Islet precursor cell (in vitro differentiated cells): ENCODE measurements at places on chromosomes 2 and 18.
A peak's percentile ranks its signal among the peaks of the same experiment; 100 is the strongest.

DNA sequence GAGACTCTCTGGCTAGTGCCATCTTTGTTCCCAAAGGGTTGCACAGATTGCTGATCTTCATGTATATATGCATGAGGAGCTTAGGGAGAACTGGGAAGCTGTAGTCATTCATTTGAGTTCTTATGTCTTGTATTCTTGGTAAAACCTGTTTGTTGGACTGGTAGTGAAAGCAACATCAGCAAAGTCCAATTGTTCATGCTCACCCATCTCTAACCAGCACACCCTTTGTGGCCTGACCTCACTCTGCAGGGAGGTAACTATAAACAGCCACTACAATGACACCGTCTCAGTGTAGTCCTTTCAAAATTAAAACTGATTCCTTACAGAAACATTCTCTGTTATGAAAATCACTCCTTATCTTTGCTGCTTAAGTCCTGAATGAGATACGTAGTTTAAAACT is 13.9 kb upstream of the LMAN1 start:
- no peak for DNase-seq

DNA sequence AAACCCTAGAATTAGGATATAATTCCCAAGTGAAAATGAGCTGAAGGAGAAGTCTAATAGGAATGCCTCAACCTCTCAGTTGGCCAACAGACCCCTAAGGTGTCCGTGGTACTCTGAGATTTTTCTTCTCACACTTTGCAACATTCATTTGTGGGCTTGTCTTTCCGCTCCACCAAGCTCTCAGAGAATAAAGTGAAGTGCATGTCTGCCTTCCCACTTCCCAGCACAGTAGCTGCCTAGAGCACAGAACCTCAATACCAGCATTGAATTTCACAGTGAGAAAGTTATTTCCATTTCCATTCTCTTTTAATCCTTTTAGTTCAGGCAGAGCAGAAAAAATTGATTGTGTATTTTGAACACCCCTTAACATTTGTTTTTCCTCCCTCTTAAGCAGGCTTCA is 451.8 kb downstream of the TGIF1 start:
- no peak for DNase-seq

- no peak for DNase-seq
Measured at GRCh38 chr2:161111531-161111930, 48.7 kb upstream of the TANK start.

GRCh38 chr2:120246546-120247300 is 5.9 kb upstream of the RALB start:
- no peak for DNase-seq

DNA sequence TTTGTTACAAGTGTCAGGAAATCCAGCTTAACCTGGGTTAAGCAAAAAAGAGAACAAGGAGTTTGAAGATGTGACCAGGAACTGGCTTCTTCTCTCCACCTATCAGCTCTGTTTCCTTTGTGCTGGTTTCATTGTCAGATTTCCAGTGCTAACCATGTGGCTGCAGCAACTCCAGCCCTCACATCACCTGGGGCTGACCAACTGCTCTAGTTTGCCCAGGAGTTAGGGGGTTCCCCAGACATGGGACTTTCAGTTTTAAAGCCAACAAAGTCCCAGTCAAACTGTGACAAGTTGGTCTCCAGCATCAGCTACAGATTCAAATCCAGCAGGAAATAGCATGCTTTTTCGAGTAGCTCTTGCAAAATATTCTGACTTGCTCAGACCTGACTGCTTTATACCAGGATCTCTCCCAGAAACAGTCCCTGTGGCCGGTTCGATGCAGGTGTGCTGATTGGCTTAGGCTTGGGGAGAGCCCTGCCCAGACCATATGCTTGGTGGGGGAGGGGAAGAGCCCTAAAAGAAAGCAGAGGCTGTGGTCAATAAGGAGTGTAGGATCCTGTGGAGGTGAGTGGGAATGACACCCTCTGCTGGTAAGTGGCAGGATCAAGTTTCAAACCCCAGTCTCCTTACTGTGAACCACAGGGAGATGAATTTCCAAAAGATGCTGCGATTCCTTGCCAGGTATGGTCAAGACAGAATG is 49.5 kb downstream of the KCNE4 start:
- peak; percentile 80 for DNase-seq

DNA sequence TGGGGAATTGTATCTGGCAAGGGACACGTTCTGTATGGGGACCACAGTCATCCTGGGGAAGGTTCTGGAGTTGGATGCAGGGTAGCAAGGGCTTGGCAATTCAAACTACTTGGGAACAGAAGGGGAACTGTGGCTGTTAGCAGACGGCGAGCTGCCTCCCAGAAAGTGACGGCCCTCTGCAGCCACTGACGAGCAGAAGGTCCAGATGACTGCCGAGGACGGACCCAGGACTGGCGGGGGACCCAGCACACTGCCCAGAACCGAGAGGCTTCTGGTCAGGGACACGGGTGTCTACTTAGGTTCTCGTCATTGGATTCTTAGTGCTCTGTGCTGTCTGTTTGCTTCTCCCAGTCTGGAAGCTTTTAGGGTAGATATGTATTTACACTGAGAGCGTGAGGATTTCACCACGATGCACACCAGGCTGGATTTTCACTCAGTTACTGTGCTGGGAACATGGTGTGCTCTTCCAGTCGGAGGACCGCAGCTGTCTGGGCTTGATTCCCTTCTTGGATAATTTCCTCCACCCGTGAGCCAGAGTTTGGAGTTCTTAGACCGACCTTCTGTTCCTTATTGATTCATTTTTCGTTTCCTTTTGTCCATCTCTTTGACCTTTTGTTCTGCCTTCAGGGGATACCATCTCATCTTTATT is 13.4 kb downstream of the GPR35 start:
- DNase-seq = peak; percentile 33

DNA sequence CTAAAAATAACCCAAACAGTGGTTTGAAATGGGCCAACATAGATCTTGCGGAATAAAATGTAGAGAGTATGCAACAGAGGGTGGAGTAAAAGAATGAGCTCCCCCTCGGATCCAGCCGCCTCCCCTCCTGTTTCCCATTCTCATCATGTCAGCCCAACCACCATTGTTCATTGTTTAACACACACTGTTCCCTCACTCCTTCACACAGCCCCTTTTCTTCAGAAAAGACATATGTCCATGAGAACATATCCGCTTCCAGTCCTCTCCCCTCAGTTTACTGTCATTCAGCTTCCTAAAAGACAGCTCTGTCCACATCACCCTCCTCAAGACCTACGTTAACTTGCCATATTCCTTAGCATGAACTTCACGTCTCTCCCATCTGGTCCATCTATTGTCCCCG is 62.9 kb upstream of the SERTAD2 start:
- no peak for DNase-seq

GRCh38 chr2:75287624-75288316 is 88.5 kb upstream of the TACR1 start:
- DNase-seq = no peak

GRCh38 chr2:44126106-44126797 is 42.4 kb upstream of the PPM1B start:
- no peak for DNase-seq

DNA sequence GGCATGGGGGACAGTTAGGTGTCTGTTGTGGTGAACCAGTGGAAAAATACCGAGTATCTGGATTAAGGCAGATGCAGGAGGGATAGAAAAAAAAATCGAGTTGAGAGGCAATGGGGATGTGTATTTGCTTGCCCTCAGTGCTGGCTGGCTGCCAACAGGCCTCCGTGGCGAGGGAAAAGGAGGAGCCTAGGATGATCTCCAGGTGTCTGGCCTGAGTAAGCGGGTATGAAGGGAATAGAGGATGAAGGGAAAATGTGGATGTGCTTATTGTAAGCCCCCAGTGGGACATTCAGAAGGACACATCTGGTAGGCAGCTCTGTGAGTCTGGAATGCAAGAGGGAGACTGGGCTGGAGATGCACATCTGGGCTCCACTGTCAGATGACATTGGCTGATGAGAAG is 22.8 kb downstream of the KCNS3 start:
- DNase-seq = no peak
